ENCODE measurements at places on chromosomes 7 and 10. TPM values are rescaled to one million over a fixed set of nuclear protein-coding genes. Genes with fewer than 3 reads are reported as not detected.

Gene NRP1
- 73.5 TPM for total RNA-seq

Gene GPR15LG
- total RNA-seq = not detected

DNA sequence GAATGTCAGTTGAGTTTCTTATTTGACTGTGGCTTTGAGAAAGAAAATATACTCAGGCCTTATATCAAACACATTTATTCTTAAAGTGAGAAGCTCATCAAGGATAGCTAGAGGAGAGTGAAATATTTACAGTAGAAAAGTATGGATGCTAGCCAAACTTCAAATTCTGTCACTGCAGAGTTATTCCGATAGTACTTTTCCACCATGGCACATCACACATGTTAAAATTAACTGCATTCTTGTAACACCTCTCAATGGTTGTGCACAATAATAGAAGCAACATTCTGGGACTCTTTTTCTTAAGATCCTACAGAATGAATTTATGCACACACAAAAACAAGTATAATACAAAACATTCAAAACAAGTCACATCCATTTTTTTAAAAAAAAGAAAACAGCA is 4.5 kb downstream of the PPP1R3C start:
- DNase-seq = no peak

DNA sequence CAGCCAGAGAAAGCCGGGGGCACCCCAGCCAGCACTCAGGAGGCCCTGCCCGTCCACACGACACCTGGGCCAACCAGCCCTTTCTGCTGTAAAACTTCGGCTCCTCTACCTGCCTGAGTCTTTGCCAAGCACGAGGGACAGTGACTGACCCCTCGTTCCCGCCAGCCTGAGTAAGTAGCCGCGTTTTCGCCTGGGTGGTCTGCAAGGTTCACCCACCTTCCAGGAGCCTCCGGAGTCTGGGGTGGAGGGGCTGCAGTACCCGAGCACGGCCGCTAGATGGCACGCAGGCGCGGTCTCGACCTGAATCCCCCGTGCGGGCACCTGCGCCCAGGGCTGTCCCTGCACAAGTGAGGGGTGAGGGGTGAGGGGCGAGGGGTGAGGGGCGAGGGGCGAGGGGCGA is 192.7 kb downstream of the PTPRN2 start:
- no peak for DNase-seq

DNA sequence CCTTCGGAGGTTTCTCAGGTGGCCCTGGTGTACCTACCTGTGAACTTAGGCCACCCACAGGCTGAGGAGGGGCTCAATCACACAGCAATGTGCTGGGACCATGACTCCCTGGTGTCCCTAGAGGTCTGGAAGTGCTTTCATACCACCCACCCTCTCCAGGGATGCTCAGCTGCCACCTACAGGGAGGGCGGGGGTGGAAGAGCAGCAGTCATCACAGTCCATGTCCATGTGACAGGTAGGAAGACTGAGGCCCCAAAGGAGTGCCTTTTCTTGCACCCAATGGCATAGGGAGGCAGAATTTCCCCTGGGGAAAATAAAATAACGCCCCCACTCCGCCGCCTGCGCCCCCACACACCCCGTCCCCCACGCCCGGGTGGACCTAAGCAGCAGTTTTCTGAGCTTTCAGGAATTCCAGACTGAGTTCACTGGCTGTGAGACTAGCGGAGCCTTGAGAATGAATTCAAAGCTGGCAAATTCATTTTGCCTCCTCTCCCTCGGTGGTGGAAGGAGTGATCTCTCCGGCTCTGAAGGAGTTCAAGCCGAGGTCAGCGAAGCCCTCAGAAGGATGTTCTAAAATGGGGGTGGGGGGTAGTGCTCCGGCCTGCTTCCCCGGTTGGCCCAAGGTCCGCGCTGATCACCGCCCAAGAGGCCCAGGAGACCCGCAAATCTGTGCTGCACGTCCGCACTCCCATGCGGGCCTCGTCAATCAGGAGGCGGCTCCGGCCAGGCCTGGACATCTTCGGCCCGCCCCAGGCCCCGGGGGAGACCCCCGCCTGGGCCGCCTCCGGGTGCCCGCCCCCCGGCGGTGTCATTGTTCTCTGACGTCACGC is 2.1 kb upstream of the ZMIZ1 start:
- no peak for DNase-seq

Gene HSPA12A
- 11.1 TPM for total RNA-seq

GRCh38 chr10:117617659-117618058 is 75.1 kb downstream of the EMX2 start:
- DNase-seq = no peak

GRCh38 chr7:108973075-108973474 is 403.4 kb downstream of the DNAJB9 start:
- no peak for DNase-seq

GRCh38 chr7:158074896-158075632 is 512.6 kb downstream of the PTPRN2 start:
- DNase-seq = no peak

DNA sequence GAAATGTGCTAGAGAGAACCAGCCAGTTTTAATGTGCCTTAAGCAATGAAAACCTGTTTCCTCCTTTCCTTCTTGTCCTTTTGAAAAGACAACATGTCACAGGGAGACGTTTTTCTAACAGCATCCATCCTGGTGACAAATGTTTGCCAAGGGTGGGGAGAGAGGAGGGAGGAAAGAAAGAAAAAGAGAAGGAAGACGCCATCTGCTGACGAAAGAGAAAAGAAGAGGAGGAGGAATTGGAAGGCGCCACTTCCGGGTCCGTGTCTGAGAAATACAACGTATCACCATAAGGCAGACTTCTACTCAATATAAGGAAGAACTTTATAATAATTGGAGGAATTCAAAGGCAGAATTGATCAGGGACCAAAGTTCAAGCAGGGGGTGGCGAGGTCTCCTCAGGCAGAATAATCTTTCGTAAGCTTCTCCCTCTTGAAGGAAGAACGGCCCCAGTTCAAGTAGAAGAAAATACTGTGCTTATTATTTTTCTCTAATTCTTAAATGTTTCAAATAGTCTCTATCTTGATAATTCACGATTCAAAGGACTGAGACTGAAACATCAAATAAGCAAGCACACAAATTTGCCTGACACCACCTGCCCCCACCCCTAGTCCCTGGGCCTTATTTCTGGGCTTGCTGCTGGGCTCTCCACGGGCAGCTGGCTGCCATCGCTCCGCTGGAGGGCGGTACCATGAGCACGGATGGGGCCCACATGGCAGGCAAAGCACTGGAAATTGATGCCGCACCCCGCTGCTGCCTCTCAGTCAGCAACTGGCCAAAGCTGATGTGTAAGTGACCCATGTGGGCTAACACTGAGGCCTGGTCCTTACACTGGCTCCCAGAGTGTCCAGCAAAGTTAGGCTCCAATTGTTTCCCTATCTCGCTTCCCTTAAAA is 273.7 kb upstream of the KLF14 start:
- DNase-seq = peak; percentile 65

Gene HOXA6
- not detected for total RNA-seq

- DNase-seq = no peak
These were observed 163.6 kb upstream of the HPS1 start for GRCh38 chr10:98610301-98610700.

Gene ADARB2
- total RNA-seq = 0.18 TPM

All from astrocyte (in vitro differentiated cells and primary cell).